ENCODE measurements at places on chromosomes 1 and 21.
A peak's percentile ranks its signal among the peaks of the same experiment; 100 is the strongest.

- DNase-seq: no peak
Observed at GRCh38 chr1:152577168-152577567, 3.1 kb downstream of the LCE3D start.

GRCh38 chr1:18481190-18481920, 625 bp downstream of the KLHDC7A start:
- no peak for DNase-seq

- no peak for DNase-seq
Observed at GRCh38 chr1:44654621-44655187, 19.6 kb downstream of the TMEM53 start.

GRCh38 chr1:226674892-226675714, 64.0 kb downstream of the ITPKB start:
- no peak for DNase-seq

DNA sequence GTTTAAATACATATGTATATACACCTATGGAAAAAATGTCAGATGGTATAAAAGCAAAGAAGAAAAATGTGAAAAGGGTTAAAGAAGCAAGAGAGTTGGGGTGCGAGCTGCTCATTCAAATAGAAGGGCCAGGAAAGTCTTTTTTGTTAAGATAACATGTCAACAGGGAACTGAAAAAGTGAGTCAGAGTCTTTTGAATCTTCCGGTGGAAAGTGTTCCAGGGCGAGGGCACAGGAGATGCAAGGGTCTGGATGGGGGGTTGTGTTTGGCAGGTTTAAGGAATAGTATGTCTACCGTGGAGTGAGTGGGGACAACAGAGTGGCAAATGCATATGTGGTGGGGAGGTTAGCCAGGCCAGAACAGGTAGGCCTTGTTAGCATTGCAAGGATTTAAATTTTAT, 22.2 kb upstream of the GNG12 start:
- peak; percentile 62 for DNase-seq

DNA sequence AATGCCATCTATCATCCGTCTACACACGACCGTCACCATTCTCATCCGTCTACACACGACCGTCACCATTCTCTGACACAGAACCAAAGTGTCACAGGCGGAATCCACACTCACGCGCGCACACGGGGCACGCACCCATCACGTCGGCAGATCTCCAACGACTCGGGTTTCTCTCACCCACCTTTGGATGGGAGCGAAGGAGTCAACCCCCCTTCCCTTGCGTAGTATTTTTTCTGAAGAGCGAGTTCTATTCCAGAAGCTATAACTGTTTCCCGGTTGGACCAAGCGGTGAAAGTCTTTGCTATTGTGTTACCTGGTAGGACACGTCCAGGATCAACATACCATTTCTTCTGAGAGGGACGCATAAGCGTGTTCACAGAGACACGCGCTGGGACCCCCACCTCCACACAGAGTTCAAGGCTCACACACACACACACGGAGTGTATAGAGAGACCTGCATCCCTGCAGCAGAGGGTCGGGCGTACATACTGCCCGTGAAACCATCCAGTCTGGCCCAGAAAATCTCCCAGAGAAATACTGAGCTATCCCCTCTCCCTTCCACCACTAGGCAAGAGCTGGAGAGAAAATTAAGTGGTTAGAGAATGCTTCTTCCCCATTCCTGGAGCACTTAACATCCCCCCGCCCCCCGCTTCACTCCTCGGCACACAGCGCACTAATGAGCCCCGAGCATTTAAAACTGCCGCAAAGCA, 741 bp downstream of the DUSP10 start:
- peak; percentile 46 for DNase-seq

DNA sequence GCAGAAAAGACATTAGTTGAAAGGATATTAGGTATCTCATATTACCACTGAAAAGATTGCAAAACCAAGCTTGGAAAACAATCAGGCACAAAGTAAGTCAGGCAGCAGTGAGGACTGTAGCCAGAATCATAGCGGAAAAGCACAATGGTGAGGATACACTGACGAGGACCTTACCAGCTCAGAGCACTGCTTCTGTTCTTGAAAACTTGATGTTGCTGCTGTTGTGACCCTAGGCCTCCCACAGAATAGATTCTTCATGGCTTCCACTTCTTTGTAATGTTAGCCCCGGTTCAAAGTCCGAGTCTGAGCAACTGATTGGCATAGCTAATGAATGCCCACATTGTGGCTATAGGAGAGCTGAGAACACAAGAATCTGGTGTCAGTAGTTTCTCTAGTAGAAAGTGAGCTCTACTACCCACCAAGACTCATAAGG, 45.2 kb upstream of the LRRC8C start:
- peak; percentile 73 for DNase-seq

DNA sequence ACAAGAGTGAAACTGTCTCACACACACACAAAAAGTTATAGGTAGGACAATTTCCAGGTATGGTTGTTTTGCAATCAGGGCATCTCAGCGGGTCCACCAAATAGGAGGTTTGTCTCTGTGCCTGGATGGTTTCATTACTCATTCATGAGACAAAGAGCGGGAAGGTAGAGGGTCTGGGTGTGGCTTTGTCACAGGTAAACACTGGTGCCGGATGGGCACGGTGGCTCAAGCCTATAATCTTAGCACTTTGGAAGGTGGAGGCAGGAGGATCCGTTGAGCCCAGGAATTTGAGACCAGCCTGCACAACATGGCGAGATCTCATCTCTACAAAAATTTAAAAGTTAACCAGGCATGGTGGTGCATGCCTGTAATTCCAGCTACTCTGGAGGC, 16.3 kb upstream of the ERVH48-1 start:
- DNase-seq: no peak

DNA sequence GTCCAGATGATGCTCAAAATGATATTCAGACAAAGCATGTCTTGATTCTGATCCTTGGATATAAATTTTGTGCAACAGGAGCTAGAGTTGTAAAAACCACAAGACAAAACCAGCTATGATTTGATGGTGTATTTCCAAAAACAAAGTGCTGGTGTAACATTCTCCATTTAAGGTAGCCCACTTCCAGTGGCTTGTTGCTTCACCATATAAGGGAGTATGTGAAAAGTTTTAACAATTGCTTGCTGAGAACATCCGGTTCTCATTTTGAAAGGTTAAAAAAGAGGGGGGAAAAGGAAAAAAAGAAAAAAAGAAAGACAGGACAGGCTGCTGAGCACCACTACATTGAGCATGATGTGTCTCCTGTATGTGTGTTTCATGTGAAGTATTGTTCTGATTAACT, 123.6 kb downstream of the MACF1 start:
- no peak for DNase-seq

GRCh38 chr1:213138892-213139291, 87.9 kb downstream of the RPS6KC1 start:
- DNase-seq: peak; percentile 63

GRCh38 chr21:26123012-26123411, 47.6 kb downstream of the APP start:
- peak; percentile 55 for DNase-seq

- DNase-seq: peak; percentile 72
Observed at GRCh38 chr1:23393706-23394105, 24.1 kb upstream of the ZNF436 start.

DNA sequence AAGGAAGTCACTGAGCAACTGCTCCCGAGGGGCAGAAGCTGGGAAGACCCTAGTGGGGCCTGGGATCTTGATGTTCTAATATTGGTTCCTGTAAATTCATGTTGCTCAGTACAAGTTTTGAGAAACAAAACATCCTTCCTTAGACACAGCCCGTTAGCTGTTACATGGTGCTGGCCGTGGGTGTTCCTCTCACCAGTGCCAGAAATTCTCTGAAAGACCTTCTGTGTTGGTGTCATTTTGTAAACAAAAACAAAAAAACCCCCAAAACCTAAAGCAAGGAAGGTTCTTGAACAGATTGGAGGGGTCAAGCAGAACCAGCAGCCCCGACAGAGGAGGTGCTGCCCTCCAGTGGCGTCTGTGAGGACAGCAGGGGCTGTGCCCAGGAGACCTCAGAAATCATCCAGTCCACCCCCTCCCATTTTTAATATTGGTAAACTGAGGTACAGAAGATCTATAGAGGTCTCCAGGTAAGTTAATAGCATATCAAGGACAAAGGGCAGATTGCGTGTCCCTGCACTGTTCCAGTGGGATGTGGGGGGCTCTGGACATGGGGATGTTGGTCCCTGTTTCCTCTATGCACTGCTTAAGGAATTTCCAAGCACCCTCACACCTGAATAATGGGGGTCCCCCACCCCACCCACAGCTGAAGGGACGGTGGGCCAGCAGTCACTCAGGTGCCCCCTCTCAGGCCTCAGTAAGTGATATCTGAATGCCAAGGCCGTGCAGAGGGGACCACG, 38.2 kb downstream of the SLC2A7 start:
- peak; percentile 29 for DNase-seq

DNA sequence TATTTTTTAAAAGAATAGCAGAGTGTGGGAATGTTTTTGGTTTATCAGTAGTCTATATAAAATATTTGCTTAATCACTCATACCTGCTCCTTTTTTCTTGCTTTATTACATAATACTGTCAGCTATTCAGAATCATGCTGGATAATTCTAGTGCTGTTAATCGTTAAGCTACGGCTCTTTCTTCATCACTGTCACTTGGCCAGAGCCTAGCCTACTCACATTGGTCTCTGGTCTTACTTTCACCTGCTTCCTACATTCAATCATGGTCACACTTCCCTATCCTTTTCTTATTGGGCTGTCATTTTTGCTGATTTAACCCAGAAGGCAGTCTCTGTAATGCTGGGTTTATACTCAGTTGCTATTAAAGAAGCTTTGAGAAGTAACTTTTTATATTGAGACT, 2.5 kb downstream of the KLHL20 start:
- DNase-seq: no peak

- DNase-seq: peak; percentile 63
Observed at GRCh38 chr1:168643152-168643551, 66.7 kb downstream of the XCL1 start.

- peak; percentile 83 for DNase-seq
Observed at GRCh38 chr1:59759156-59759925, 55.4 kb upstream of the HOOK1 start.

DNA sequence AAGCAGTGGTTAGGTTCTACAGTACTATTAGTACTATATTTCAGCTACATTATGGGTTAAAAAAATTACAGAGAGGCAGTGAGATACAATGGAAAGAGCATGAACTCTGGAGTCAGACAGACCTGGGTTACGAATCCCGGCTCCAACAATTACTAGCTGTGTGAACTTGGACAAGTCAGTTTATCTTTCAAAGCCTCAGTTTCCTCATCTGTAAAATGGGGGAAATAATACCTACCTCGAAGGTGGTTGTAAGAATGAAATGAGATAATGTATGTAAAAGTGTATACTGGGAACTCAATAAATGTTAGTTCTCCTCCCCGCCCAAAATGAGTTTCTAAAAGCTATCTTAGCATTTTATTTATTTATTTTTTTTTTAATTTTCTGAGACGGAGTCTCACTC, 59.5 kb downstream of the PRPF38A start:
- DNase-seq: no peak

GRCh38 chr21:45629046-45629981, 14.2 kb upstream of the PCBP3 start:
- no peak for DNase-seq

DNA sequence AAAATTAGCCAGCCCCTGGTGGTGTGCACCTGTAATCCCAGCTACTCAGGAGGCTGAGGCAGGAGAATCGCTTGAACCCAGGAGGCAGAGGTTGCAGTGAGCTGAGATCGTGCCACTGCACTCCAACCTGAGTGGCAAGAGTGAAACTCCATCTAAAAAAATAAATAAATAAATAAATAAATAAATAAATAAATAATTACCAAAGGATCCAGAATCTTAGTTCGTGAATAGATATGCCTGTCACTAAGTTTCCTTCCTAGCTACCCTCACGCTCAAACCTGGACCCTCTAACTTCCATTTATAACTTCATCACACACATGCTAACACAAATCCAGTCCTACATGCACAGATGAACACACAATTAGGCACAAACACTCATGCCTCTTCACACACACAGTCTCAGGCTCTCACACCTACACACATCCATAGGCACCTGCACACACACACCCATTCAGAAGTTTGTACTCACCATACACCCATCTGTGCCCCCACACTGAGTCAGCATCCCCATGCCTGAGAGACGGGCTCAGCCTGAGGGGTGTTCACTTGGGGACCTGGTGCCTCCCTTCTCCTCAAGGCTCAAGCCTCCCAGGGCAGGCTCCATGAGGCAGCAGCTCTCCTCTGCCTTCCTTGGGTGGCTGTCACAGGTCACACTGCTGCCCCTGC, 61.5 kb downstream of the LACTBL1 start:
- no peak for DNase-seq

DNA sequence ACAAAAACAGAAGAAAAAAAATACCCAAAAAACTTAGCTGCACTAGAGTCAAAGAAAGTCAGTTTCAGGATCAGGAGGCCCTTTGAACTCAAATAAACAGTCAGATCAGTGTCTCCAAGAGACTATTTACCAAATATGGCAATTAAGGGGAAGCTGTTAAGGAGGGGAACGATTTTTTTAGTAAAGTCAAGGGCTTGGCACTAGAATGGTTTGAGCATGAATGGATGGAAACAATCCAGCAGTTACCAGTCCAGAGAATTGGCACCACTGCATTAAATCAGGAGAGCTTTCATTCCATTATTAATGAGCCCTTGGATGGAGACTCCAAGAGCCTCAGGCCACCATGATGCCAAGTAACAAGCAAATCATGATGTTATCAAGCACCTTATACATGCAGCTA, 7.2 kb downstream of the TRAPPC3 start:
- DNase-seq: no peak

DNA sequence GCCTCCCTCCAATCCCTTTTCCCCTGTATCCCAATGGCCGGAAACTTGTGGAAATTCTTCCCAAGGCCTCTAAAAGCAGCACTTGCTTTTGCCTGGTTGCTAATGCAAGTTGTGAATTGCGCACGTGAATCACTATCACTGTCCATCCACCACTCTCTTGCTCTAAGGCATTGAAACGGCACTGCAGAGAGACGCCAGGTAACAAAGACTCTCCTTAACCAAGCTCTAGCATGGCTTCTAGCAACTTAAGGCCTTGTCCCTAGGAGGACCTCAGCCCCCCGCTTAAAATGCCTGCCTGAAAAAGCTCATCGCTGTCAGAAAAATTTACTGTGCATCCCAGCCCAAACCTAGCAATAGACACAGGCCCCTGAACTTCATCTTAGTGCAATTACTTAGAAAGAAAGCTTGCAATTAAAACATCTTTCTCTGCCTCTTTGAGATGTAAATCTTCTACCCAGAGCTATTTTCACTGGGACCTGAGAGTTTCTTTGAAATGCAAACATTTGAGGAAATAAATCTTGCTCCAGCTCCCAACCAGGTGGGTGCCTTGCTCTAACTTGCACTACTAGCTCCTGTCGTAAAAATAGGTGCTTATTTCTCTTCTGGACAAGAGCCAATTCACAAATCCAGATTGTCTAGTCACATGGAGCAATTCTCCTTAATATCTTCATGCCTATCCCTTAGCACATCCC, 32.9 kb upstream of the ITLN2 start:
- DNase-seq: no peak
